ENCODE measurements at places on chromosomes 2 and 18. TPM values are rescaled to one million over a fixed set of nuclear protein-coding genes. Genes with fewer than 3 reads are reported as not detected.

Gene ARHGAP15
- not detected for total RNA-seq

Gene FABP1
- not detected for total RNA-seq

Gene UGT1A3
- not detected for total RNA-seq

Gene NFATC1
- total RNA-seq, result 30.0 TPM

Gene ARHGAP28
- total RNA-seq, result 23.4 TPM

Gene IL36A
- total RNA-seq, result not detected

Gene CCDC148
- total RNA-seq, result 0.69 TPM

GRCh38 chr2:165959371-165959770, 5.8 kb upstream of the TTC21B start:
- no peaks in the 10 kb centered on the region for H3K36me3 ChIP-seq
- no peak overlapping the region for H3K27ac ChIP-seq
- no peak overlapping the region for H3K4me3 ChIP-seq
- no peak for DNase-seq
- H3K27me3 ChIP-seq, result no peaks in the 10 kb centered on the region

- peaks cover 3% of the 10 kb centered on the region for H3K4me1 ChIP-seq
- no peaks in the 10 kb centered on the region for H3K36me3 ChIP-seq
- no peak overlapping the region for H3K4me3 ChIP-seq
- no peak for DNase-seq
Observed at GRCh38 chr2:10617241-10617640, 72.5 kb downstream of the NOL10 start.

DNA sequence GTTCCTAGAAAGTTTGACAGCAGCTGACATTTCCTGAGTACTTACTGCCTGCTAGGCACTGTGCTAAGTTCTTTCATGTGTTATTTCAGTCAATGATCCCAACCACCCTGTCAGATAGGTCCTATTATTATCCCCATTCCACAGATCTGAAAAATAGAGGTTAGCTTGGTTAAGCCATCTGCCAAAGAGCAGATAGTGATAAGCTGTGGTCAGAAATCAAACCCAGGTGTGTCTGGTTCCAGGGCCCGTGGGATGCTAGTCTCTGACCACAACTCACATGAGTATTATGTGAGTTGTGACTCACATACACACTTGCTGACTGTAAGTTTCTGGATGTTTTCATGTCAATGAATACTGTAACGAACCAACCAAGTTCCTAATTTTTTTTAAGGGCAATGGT, 132.0 kb upstream of the APCDD1 start:
- H3K36me3 ChIP-seq, result no peaks in the 10 kb centered on the region
- H3K27me3 ChIP-seq, result peaks cover 10% of the 10 kb centered on the region
- no peaks in the 10 kb centered on the region for H3K4me1 ChIP-seq
- no peak for DNase-seq

- H3K4me1 ChIP-seq, result peaks cover 16% of the 10 kb centered on the region
- DNase-seq, result peak; percentile 51
- no peak overlapping the region for H3K27ac ChIP-seq
- no peaks in the 10 kb centered on the region for H3K27me3 ChIP-seq
Observed at GRCh38 chr2:26772064-26773001, 8.2 kb downstream of the SLC35F6 start.

DNA sequence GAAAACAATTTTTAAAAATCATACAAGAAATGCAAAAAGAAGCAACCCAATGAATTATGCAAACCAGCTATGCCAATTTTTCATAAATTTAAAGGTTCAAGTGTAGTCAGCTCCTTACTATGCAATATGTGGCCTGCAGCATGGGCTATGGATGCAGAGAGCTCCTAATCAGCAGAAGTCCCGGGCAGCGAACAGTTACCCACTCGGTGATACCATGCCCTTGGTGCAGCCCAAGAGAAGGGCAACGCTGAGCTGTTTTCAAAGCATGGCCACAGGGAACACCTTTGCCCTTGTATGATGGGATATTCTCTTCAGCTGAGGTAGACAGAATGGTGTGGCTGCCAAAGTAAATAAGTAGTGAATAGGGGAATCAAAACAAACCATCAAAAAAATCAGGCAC, 17.3 kb upstream of the ARL5A start:
- H3K4me1 ChIP-seq, result peaks cover 20% of the 10 kb centered on the region
- no peaks in the 10 kb centered on the region for H3K27me3 ChIP-seq
- H3K4me3 ChIP-seq, result no peak overlapping the region
- H3K36me3 ChIP-seq, result no peaks in the 10 kb centered on the region
- no peak overlapping the region for H3K27ac ChIP-seq
- DNase-seq, result peak; percentile 51

GRCh38 chr2:15657759-15658158, 66.1 kb downstream of the DDX1 start:
- H3K4me3 ChIP-seq, result no peak overlapping the region
- H3K27ac ChIP-seq, result no peak overlapping the region
- DNase-seq, result no peak
- no peaks in the 10 kb centered on the region for H3K36me3 ChIP-seq

DNA sequence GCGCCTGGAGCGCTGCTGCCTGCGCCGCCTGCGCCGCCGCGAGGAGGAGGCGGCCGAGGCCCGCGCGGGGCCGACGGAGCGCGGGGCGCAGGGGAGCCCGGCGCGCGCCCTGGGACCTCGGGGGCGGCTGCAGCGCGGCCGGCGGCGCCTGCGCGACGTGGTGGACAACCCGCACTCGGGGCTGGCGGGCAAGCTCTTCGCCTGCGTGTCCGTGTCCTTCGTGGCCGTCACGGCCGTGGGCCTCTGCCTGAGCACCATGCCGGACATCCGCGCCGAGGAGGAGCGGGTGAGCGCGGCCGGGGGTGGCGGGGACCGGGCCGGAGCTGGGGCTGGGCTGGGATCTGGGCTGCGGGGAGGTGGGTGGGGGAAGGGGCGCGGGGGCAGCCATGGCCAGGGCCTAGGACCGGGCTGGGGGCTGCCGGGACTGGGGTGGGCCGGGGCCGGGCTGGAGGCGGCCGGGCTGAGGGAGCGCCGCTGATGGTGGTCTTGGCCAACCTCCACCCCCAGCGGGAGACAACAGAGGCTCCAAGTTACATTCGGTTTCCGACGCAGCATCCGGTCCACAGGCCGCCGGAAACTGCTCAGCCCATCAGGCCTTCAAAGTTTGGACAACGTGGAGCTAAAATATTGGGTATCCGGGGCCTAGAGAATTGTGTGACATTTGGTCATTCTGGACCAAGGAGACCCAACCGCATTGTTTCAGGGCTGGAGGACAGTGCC, 66.4 kb downstream of the KCNG2 start:
- no peaks in the 10 kb centered on the region for H3K4me1 ChIP-seq
- no peaks in the 10 kb centered on the region for H3K36me3 ChIP-seq
- H3K27me3 ChIP-seq, result no peaks in the 10 kb centered on the region
- H3K27ac ChIP-seq, result no peak overlapping the region

- H3K4me3 ChIP-seq, result no peak overlapping the region
- no peaks in the 10 kb centered on the region for H3K27me3 ChIP-seq
- DNase-seq, result no peak
- no peaks in the 10 kb centered on the region for H3K36me3 ChIP-seq
- no peaks in the 10 kb centered on the region for H3K4me1 ChIP-seq
Observed at GRCh38 chr18:29644276-29644675, 1398.3 kb downstream of the DSC3 start.

DNA sequence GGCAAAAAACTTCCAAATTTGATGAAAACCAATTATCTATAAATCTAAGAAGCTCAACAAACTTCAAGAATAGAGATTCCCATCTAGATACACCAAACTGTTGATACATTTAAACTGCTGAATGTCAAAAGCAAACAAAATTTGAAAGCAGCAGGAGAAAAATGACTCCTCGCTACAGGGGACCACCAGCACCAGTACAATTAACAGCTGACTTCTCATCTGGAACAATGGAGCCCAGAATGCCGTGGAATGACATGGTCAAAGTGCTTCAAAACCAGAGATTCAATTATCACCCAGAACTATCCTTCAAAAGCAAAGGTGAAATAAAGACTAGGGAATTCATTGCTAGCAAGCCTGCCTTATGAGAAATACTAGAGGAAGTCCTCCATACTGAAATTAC, 11.6 kb downstream of the SRSF7 start:
- no peak overlapping the region for H3K4me3 ChIP-seq
- peaks cover 7% of the 10 kb centered on the region for H3K36me3 ChIP-seq
- no peak overlapping the region for H3K27ac ChIP-seq
- no peaks in the 10 kb centered on the region for H3K27me3 ChIP-seq
- H3K4me1 ChIP-seq, result no peaks in the 10 kb centered on the region

DNA sequence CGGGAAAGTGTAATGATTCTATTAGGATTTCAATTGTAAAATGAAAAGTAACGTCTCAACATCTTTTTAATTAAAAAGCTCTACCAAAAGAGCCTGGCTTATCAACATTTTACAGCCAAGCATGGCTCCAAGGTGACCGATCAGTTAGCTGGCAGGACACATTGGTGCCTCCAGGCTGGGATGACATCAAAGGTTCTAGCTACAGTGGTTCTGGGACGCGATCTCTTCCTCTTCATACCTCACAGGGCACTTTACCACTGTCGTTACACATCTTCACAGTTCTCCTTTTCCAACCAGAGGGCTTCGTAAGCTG, 693 bp downstream of the ORC2 start:
- peak overlapping the region; percentile 71 for H3K27ac ChIP-seq
- no peak for DNase-seq
- peak overlapping the region; percentile 30 for H3K4me3 ChIP-seq
- H3K27me3 ChIP-seq, result no peaks in the 10 kb centered on the region
- H3K4me1 ChIP-seq, result peaks cover 24% of the 10 kb centered on the region

GRCh38 chr2:105926960-105927678, 182.4 kb downstream of the NCK2 start:
- no peak for DNase-seq
- no peaks in the 10 kb centered on the region for H3K27me3 ChIP-seq
- H3K4me3 ChIP-seq, result no peak overlapping the region
- H3K36me3 ChIP-seq, result no peaks in the 10 kb centered on the region
- no peak overlapping the region for H3K27ac ChIP-seq

GRCh38 chr2:239262484-239263230, 138.2 kb downstream of the HDAC4 start:
- no peak overlapping the region for H3K27ac ChIP-seq
- no peaks in the 10 kb centered on the region for H3K36me3 ChIP-seq

GRCh38 chr2:189927823-189928222, 134.7 kb downstream of the MSTN start:
- no peak overlapping the region for H3K27ac ChIP-seq
- H3K27me3 ChIP-seq, result no peaks in the 10 kb centered on the region
- no peaks in the 10 kb centered on the region for H3K36me3 ChIP-seq
- H3K4me1 ChIP-seq, result no peaks in the 10 kb centered on the region
- DNase-seq, result no peak

DNA sequence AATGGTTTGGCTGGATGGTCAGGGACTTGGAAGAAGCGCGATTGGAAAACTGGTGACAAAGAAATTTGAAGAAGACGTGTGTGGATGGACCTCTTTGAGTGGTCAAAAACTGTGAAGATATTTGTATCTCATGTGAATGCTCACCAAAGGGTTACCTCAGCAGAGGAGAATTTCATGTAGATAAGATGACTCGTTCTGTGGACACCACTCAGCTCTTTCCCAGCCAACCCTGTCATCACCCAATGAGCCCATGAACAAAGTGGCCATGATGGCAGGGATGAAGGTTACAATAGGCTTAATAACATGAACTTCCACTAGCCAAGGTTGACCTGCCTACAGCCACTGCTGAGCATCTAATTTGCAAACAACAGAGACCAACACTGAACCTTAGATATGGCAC, 248.3 kb downstream of the KCNE4 start:
- H3K27ac ChIP-seq, result no peak overlapping the region
- H3K4me3 ChIP-seq, result no peak overlapping the region
- no peak for DNase-seq
- no peaks in the 10 kb centered on the region for H3K27me3 ChIP-seq
- H3K36me3 ChIP-seq, result no peaks in the 10 kb centered on the region
- no peaks in the 10 kb centered on the region for H3K4me1 ChIP-seq

DNA sequence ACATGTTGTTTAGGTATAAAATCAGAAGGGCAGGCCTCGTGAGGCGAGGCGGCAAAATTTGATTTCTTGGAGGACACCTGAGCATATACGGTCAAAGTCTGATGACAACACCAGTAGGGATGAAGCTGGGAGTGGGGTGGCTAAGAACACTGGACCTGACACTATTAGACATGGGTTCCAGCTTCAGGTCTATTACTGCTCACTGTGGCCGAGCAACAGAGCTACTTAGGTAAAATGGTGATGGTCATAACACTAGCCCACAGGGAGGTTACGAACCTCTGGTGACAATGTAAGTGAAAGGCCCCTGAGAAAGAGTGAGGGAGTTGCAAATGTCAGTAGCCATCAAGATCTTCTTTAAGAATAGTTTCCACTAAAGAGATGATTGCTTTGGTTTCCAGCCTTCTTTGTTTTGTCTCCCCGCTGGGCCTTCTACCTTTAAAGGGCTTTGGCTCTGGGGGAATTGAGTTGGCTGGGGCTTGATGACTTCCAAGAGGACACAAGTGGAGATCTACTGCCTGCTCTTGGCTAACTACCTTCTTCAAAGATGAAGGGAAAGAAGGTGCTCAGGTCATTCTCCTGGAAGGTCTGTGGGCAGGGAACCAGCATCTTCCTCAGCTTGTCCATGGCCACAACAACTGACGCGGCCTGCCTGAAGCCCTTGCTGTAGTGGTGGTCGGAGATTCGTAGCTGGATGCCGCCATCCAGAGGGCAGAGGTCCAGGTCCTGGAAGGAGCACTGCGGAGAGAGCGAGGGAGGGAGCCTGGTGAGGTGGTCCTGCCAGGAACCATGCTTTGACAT, 3.5 kb downstream of the IL1B start:
- no peak overlapping the region for H3K4me3 ChIP-seq
- no peak overlapping the region for H3K27ac ChIP-seq
- DNase-seq, result no peak

GRCh38 chr2:172995323-172996244, 80.1 kb upstream of the MAP3K20 start:
- no peaks in the 10 kb centered on the region for H3K27me3 ChIP-seq
- no peak overlapping the region for H3K27ac ChIP-seq
- no peak overlapping the region for H3K4me3 ChIP-seq
- DNase-seq, result peak; percentile 78

- DNase-seq, result no peak
- no peak overlapping the region for H3K27ac ChIP-seq
- no peaks in the 10 kb centered on the region for H3K27me3 ChIP-seq
- H3K4me1 ChIP-seq, result peaks cover 18% of the 10 kb centered on the region
Observed at GRCh38 chr2:157169889-157170288, 87.6 kb upstream of the GALNT5 start.

- DNase-seq, result peak; percentile 58
- H3K36me3 ChIP-seq, result no peaks in the 10 kb centered on the region
- no peaks in the 10 kb centered on the region for H3K27me3 ChIP-seq
- peaks cover 20% of the 10 kb centered on the region for H3K4me1 ChIP-seq
- no peak overlapping the region for H3K4me3 ChIP-seq
- peak overlapping the region; percentile 3 for H3K27ac ChIP-seq
Observed at GRCh38 chr18:9594823-9595596, 19.3 kb downstream of the PPP4R1 start.

- no peak overlapping the region for H3K4me3 ChIP-seq
- no peak for DNase-seq
- no peaks in the 10 kb centered on the region for H3K27me3 ChIP-seq
- H3K4me1 ChIP-seq, result peaks cover 2% of the 10 kb centered on the region
Observed at GRCh38 chr2:146503366-146503765, 1341.5 kb upstream of the ACVR2A start.

- H3K4me1 ChIP-seq, result peaks cover 21% of the 10 kb centered on the region
- no peak overlapping the region for H3K4me3 ChIP-seq
- no peaks in the 10 kb centered on the region for H3K27me3 ChIP-seq
- H3K27ac ChIP-seq, result peak overlapping the region; percentile 83
Observed at GRCh38 chr2:63034526-63034925, 16.1 kb upstream of the OTX1 start.
